Right ventricle myocardium inferior (tissue), 1 donor: ENCODE measurements at places on chromosomes 1 and 21. TPM values are rescaled to one million over a fixed set of nuclear protein-coding genes. Genes with fewer than 3 reads are reported as not detected.

DNA sequence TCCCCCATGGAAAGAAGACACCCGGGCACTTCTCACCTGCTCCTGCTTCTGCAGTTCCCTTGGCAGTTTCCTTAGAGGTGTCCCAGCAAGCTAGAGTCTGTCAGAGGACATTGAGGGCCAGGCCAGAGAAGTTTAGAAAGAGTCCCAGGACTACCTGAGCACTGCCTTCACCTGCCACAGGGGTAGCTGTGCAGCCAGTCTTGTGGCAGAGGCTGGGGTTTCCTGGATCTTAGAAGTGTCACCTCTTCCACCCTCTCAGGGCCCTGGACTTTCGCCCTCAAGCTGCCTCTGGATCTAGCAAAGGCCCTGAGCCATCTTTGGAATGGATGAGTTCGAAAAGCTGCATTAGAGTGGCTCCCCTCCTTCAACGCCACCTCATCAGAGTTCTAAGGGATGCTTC, 34.9 kb upstream of the BTG2 start:
- no peak for DNase-seq

DNA sequence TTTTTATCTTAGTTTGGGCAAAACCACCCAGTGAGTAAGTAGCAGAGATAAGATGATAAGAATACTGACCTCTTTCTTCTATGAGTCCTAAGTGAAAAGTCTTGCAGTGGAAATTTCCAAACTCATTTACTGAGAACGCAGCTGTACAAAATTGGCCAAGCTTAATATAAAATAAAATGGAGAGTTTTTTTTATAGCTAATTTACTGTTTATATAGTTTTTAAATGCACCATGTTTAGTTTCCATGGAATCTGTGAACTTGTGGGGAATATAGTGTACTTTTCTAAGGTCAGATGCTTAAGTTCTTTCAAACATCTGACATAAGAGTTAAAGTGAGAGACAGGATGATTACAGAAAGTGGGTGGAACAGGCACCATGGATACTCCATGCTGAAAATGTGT, 833.5 kb downstream of the ADGRL2 start:
- DNase-seq = no peak

DNA sequence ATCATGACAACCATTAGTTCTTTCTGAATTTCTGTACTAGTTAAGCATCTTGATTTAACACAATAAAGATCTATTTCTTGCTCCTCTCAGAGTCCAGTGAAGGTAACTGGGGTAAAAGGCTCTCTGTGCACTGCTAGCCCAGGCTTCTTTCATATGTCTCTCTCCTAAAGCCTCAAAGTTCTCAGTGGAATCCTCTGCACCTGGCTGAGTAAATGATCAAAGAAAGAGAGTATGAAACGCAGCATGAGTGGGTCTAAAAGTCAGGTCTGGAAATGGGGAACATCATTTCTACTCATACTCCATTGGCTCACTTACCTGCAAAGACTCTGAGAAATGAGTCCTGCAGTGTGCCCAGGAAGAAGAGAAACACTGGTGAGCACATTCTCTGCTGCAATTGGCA, 418.5 kb downstream of the PTPRC start:
- DNase-seq = no peak

- no peak for DNase-seq
Observed at GRCh38 chr1:67651031-67651430, 34.0 kb upstream of the GADD45A start.

GRCh38 chr1:154276797-154277196, 4.4 kb downstream of the HAX1 start:
- no peak for DNase-seq

- no peak for DNase-seq
Observed at GRCh38 chr1:237492359-237492758, 398.4 kb downstream of the ZP4 start.

GRCh38 chr1:236103646-236104218, 38.6 kb upstream of the GPR137B start:
- DNase-seq = no peak

PPFIA4 gene
- 22.2 TPM for total RNA-seq

PLA2G2C gene
- total RNA-seq = not detected
